A549 treated with CpdA at 1 μM for 4 hours (cell line): ENCODE measurements at places on chromosomes 16 and 17. TPM values are rescaled to one million over a fixed set of nuclear protein-coding genes. Genes with fewer than 3 reads are reported as not detected.

The KRT25 gene
- total RNA-seq: not detected in 5 replicates

The RAB37 gene
- total RNA-seq: 1.0 to 1.6 TPM (median 1.1 TPM) in 5 replicates

The VPS35 gene
- total RNA-seq: 77.8 to 99.7 TPM (median 80.0 TPM) in 5 replicates

The TMEM114 gene
- total RNA-seq: not detected in 5 replicates

The WSB1 gene
- 65.4 to 86.8 TPM (median 79.1 TPM) in 5 replicates for total RNA-seq

The TEKT5 gene
- 0.05 to 0.27 TPM in 2 of 5 replicates, not detected in the others for total RNA-seq

The MEIOB gene
- total RNA-seq: 1.5 to 3.1 TPM (median 1.7 TPM) in 5 replicates

The MYLK3 gene
- 0.02 to 0.06 TPM (median 0.05 TPM) in 4 of 5 replicates, not detected in the other for total RNA-seq

The CCL14 gene
- total RNA-seq: not detected in 5 replicates

The NUPR1 gene
- 13.3 to 20.6 TPM (median 15.0 TPM) in 5 replicates for total RNA-seq

The PRSS22 gene
- total RNA-seq: 2.3 to 3.6 TPM (median 2.7 TPM) in 5 replicates

The ZNF19 gene
- total RNA-seq: 1.2 to 3.0 TPM (median 2.0 TPM) in 5 replicates

The ADGRG3 gene
- 0.22 to 0.87 TPM (median 0.54 TPM) in 5 replicates for total RNA-seq

The HOXB8 gene
- 7.1 to 9.6 TPM (median 8.0 TPM) in 5 replicates for total RNA-seq

The TGFB1I1 gene
- 34.3 to 68.8 TPM (median 45.1 TPM) in 5 replicates for total RNA-seq

The AOC3 gene
- total RNA-seq: 0.97 to 2.1 TPM (median 1.0 TPM) in 5 replicates

The REXO5 gene
- 3.2 to 4.3 TPM (median 3.5 TPM) in 5 replicates for total RNA-seq

The LGALS9B gene
- not detected in 5 replicates for total RNA-seq

The ALDH3A1 gene
- 792 to 1,155 TPM (median 821 TPM) in 5 replicates for total RNA-seq

The UNC13D gene
- 2.9 to 5.0 TPM (median 4.2 TPM) in 5 replicates for total RNA-seq

The PLLP gene
- 1.2 to 1.9 TPM (median 1.7 TPM) in 5 replicates for total RNA-seq
